Activated CD4-positive, alpha-beta T cell treated with anti-CD3 and anti-CD28 coated beads for 24 hours (primary cell): ENCODE measurements at places on chromosomes 11 and 22.

- DNase-seq: no peak
These were observed 2.6 kb downstream of the KCNJ5 start for GRCh38 chr11:128893578-128894285.

DNA sequence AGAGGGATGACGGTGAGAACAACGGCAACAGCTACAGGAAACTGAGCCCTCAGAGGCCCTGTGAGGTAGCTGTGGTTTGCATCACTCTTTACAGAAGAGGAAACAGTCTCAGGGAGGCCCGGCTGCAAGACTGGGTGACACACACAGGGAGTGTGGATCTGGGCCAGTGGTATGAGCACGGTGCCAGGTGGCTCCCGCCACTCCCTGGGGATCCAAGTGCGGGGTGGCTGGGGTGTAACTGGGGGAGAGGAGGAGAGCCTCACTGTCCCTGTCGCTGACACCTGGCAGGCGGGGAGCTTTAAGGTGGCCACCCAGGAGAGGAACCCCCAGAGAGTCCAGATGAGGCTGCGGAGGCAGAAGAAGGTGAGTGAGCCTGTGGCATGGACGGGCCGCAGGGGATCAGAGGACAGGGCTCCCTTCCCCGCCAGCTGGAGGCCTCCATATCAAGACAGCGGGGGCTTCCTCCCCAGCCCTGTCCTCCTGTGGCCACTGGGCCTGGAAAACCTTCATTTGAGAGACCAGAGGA, 5.6 kb downstream of the RGL4 start:
- peak; percentile 52 for DNase-seq

DNA sequence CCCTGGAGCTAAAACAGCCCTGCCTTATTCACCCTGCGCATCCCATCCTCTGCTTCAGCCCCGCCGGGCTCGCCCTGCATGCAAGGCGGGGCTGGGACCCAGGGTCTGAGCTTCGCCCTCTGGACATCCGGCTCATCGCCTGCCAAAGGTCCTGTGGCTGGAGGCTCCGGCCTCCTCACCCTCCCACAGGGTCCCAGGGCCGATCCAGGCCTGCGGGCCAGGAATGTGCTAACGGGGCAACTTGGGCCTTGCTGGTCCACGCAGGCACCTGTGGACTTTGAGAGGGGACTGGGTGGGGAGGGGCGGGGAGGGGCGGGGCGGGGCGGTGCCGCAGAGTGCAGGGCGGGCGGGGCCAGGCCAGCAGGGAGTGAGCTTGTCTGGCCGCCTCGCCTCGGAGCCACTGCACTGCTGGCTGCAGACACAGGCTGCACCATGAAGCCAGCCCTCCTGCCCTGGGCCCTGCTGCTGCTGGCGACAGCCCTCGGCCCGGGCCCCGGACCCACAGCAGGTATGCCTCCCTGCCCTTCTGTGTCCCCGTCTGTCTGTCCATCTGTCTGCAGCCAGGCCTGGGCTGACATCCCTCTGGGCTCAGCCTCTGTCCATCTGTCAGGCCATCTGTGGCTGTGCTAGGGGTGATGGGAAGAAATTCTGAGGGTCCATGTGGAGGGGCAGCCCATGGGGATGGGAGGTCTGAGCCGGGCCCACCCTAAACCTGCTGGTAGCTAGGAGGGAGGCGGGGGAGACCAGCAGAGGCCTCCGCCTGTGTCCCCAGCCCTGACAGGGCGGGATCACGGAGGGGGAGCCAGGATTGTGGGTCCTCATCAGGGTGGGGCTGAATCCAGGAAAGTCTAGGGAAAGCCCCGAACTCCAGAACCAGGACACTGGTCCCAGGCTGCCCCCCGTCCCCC, at the start of gene SUSD2:
TSS of gene SUSD2 (plus strand) at position 400 of the 908 bp plus-strand sequence. CDS start at position 433, 33 bp downstream.
- DNase-seq: no peak

GRCh38 chr11:119578521-119579191, 150.3 kb downstream of the NECTIN1 start:
- no peak for DNase-seq

GRCh38 chr11:72598906-72599305, 75.3 kb downstream of the PDE2A start:
- DNase-seq: no peak

DNA sequence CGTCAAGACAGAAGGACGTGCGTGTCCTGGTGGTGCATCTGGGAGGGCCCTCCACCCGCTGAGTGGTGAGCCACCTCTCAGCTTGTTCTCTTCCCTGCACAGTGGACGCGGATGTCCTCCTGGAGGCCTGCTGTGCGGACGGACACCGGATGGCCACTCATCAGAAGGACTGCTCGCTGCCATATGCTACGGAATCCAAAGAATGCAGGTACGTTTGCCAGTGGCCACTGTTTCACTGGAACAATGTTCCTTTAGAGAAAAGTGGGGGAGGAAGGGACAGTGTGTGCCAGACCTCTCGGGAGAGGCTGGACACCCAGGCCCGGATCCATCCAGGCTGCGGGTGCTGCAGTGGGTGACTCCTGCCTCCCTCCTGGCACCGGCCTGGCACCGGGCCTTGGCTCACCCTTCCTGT, 15.9 kb downstream of the FBLN1 start:
- no peak for DNase-seq

GRCh38 chr11:297586-298405, 1.5 kb downstream of the IFITM5 start:
- DNase-seq: no peak

GRCh38 chr22:16594026-16594425, 1.4 kb upstream of the CCT8L2 start:
- DNase-seq: no peak

- no peak for DNase-seq
These were observed 35.2 kb downstream of the NARS2 start for GRCh38 chr11:78539506-78539905.

- DNase-seq: no peak
These were observed 2.3 kb upstream of the OR51B4 start for GRCh38 chr11:5304046-5304445.

GRCh38 chr22:47203554-47203991, 441.1 kb downstream of the TBC1D22A start:
- DNase-seq: no peak

DNA sequence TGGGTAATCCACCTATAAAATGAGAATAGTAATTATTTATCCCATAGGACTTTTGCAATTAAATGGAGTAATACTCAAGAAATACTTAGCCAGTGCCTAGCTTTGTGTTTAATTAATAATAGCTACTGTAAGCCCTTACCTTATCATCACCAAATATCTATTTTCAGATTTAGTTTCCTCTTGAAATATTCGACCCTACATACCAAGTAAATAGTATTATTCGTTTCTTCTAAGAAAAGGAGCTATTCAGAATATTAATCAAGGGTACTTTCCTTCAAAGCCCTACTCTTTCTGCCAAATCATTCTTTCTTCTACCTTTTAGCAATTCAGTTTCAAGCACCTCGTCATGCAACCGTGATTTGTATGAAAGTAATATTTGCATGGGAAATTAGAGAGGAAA, 6.7 kb downstream of the FBXO3 start:
- DNase-seq: no peak

DNA sequence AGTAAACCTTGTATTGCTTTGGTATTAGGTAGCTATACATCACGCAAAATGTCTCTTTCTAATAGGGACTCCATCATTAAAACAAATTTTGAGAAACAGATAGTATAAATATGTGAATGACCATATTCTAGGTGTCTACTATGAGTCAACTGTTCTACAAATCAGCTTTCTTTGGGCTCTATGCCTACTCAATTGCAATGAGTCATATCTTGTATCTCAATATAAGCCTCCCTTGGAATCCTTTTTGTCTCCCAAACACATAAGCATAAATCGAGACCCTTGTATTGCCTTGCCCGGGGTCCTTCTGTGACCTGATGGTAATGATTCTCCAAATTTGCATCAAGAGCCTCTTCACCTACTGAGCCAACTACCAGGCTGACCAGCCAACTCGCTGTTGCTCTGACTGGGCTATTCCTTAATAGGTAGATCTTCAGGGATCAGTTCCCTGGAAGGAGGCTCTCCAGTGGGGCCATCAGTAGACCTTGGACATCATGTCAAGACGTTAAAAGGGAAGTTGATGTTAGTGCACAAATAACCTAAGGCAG, 22.2 kb downstream of the BLID start:
- no peak for DNase-seq

- peak; percentile 24 for DNase-seq
These were observed 35.0 kb downstream of the TPBGL start for GRCh38 chr11:75275581-75275980.

DNA sequence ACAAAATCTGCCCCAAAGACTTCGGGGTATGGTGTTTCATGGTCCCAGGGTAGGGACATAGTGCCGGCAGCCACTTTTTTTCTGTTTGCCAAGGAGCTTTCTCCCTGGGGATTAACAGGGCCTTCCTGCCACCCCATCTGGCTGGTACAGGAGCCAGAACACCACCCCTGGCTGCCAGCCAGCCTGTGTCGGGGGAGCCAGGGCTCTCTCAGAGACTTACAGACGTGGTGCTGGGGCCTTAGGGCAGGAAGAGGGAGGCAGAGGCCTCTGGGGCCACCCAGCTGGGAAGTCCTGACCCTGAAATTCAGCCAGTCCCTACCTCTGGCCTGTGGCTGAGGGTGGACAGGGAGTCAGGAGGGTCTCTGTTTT, 52.4 kb upstream of the CDON start:
- no peak for DNase-seq

- no peak for DNase-seq
These were observed 13.6 kb upstream of the APOL5 start for GRCh38 chr22:35703861-35704584.

- no peak for DNase-seq
These were observed 11.5 kb downstream of the TRIM22 start for GRCh38 chr11:5701055-5701577.

DNA sequence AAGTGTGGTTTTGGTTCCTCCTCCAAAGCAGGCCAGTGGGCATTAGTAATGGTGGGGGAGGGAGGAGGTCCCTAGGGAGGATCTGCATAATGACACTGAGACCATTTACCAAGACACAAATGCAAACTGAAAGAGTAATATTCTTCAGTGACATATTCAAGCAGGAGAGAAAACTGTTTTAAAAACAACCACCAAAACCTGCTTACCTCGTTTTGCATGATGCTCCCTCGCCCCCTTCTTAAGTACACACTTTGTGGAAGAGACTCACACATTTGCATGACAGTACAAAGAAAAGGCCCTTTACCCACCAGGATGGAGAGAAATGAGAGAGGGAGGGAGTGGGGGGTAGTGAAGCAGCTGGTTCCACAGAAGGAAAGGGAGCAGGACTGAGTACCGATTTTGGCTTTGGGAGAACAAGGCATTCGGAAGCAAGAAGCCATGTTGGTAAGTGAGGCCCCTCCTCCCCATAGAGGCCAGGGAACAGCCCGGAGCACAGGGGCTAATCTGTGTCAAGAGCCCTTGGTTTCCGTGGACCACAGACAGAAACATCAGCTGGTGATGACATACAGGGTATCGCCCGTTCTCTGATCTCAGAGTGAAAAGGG, 13.0 kb upstream of the OPCML start:
- no peak for DNase-seq

GRCh38 chr11:73221451-73221850, 3.4 kb downstream of the P2RY2 start:
- DNase-seq: no peak

DNA sequence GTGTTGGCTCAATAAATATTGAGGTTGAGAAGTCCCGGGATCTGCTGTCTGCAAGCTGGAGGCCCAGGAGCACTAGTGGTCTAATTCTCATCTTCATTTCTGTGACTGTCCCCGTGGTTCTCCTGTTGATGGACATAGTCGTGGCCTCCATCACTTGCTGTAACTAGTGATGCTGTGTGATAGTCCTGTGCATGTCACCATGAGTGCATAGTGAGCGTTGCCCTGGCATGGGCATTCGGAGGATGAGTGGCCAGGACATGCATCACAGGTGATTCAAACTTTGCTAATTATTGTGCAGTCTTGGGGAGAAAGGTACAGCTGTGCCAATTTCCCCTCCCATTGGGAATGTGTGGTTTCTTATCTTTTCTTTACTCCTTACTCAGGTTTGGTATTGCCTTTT, 902.2 kb downstream of the BRD1 start:
- DNase-seq: no peak

DNA sequence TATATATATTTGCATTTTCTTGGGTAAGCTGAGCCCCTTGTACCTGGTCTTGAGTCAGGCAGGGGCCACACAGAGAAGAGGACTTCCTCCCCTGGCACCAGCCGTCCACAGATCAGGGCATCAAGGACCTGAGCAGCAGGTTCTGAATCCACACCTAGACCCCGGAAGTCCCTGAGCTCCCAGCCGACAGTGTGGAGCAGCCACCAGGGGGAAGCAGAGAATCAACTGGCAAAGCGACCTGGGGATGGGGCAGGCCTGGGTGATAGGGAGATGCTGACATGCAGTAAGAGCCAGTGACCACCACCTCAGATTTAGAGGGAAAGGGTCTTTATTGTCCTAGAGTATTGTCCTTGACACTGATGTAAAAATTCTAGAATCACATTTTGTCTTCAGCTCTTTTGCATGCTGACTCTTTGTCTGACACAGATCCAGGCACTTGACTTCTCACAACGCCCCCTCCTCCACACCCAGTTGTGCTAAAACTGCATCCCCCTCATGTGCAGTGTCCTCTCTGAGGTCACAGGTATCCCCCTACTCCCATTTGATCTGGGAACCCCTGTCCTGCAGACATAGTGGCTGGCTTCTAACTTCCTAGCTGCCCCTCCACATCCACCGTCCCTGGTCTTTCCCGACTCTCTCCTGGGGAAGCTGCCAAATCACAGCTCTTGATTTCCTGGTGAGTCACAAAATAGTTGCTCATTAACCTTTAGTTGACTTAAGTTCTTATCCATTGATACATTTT, 109.3 kb downstream of the GGTLC2 start:
- peak; percentile 65 for DNase-seq

- no peak for DNase-seq
These were observed 5.3 kb downstream of the KCNE3 start for GRCh38 chr11:74462009-74462408.

DNA sequence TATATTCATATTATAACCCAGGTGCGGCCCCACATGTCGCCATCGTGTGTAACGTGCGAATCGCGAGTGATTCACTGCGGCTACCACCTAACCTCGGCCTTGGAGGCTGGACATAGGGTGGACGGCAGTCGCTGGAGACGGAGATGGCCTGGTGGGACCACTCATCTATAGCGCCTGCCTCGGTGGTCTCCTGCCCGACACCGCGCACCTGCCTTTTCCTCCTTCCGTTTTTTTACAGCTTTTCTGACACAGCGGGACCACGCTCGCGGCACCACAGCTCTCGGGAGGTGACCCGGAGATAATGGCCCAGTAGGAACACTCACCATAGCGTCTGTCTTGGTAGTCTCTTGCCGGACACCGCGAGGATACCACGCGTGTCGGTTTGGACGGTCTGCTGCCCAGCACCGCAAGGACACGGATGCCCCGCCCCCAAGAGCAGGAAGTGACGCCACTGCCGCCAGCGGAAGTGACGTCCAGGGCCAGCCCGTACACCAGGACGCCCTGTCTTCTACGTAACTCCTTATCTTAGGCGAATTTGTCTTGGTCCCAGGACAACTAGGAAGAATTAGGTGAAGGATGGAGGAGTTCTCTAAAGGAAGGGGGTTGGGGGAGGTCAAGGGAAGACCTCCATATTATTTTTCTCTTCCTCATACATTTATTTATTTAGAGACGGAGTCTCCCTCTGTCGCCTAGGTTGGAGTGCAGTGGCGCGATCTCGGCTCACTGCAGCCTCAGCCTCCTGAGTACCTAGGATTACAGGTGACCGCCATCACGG, 6.4 kb downstream of the SNU13 start:
- peak; percentile 65 for DNase-seq
